ENCODE measurements at places on chromosomes 12 and 14. TPM values are rescaled to one million over a fixed set of nuclear protein-coding genes. Genes with fewer than 3 reads are reported as not detected.

DNA sequence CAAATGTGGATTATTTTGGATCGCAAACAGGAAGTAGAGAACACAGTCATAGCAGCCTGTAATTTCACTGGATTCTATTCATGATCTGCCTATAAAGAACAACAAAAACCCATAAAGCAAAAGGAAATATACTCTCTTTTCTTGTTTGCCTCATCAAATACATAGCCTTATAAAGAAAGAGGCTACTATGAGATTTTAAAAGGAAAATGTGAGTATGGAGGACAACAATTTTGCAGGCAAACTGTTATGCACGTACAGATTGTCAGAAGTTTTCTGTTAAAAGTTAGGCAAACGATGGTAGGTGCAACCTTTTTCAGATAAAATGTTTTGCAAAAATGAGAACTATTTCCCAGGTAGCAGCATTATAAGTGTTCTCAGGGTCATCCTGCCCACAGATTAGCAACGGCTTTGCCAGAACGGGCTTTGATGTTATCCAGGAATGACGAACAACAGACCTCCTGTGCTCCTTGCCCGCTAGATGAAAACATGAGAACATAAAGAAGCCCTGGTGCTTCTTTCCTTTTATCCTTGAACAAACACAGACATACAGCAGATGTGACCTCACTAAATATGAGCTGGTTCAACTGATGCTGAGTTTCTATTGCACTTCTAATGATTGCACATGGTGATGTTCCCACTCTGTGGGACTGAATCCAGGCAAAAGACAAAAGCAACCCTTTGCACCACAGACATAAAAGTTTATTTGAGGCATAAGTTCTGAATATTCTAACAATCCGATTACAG is 88.1 kb downstream of the ITPR2 start:
- H3K27ac ChIP-seq, result no peak overlapping the region
- H3K4me1 ChIP-seq, result peaks cover 57% of the 10 kb centered on the region
- H3K4me3 ChIP-seq, result no peak overlapping the region
- H3K36me3 ChIP-seq, result no peaks in the 10 kb centered on the region
- H3K27me3 ChIP-seq, result no peaks in the 10 kb centered on the region

The TPH2 gene
- polyA plus RNA-seq, result not detected

The GPN3 gene
- polyA plus RNA-seq, result 31.6 TPM

- peaks cover 5% of the 10 kb centered on the region for H3K4me1 ChIP-seq
- peaks cover 3% of the 10 kb centered on the region for H3K27me3 ChIP-seq
- no peak for DNase-seq
- H3K4me3 ChIP-seq, result no peak overlapping the region
Measured at GRCh38 chr12:123571343-123571813, 13.0 kb upstream of the TMED2 start.

DNA sequence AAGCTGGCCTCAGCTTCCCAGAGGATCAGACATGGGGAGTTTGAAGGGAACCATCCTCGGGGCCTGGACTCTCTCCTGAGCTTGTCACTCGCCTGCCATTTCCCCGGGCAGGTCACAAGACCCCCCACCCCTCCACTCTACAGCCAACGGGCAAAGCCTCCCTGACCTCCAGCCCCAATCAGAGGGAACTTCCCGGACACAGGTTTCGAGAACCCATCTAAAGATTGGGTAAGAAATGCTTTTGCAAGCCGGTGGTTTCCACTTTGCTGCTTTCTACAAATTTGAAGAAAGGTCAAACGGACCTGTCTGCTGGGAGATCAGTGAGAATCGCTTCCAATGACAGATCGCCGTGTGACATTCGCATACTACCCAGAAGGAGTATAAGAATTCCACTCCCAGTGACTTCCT is 89.6 kb downstream of the SCARB1 start:
- peaks cover 10% of the 10 kb centered on the region for H3K27me3 ChIP-seq
- H3K36me3 ChIP-seq, result peaks cover 6% of the 10 kb centered on the region
- H3K4me3 ChIP-seq, result no peak overlapping the region
- H3K27ac ChIP-seq, result peak overlapping the region; percentile 63
- no peak for DNase-seq
- peaks cover 21% of the 10 kb centered on the region for H3K4me1 ChIP-seq

DNA sequence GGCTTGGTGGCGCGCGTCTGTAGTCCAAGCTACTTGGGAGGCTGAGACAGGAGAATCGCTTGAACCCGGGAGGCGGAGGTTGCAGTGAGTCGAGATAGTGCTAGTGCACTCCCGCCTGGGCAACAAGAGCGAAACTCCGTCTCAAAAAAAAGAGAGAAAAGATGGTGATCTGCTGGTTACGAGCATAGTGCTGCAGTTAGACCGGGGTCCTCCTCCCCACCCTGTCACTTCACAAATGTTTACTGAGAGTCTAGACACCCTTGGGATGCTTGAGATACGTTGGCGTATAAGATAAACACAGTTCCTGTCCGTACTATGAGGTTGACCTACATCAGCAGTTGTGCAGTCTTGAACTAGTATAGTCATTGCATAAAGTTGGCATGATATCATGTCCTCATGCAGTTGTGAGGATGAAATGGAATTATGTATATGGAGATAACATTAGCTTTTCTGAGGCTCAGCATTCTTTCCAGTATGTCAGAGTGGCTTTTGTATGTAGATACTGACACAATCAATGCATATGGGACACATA is 787 bp downstream of the ACAD10 start:
- H3K4me3 ChIP-seq, result peak overlapping the region; percentile 79
- H3K4me1 ChIP-seq, result peaks cover 23% of the 10 kb centered on the region
- peak overlapping the region; percentile 89 for H3K27ac ChIP-seq
- peaks cover 6% of the 10 kb centered on the region for H3K36me3 ChIP-seq
- H3K27me3 ChIP-seq, result no peaks in the 10 kb centered on the region
- DNase-seq, result no peak

The OVCH1 gene
- polyA plus RNA-seq, result not detected
